Brain pericyte (primary cell): ENCODE measurements at places on chromosomes 7 and 10.

DNA sequence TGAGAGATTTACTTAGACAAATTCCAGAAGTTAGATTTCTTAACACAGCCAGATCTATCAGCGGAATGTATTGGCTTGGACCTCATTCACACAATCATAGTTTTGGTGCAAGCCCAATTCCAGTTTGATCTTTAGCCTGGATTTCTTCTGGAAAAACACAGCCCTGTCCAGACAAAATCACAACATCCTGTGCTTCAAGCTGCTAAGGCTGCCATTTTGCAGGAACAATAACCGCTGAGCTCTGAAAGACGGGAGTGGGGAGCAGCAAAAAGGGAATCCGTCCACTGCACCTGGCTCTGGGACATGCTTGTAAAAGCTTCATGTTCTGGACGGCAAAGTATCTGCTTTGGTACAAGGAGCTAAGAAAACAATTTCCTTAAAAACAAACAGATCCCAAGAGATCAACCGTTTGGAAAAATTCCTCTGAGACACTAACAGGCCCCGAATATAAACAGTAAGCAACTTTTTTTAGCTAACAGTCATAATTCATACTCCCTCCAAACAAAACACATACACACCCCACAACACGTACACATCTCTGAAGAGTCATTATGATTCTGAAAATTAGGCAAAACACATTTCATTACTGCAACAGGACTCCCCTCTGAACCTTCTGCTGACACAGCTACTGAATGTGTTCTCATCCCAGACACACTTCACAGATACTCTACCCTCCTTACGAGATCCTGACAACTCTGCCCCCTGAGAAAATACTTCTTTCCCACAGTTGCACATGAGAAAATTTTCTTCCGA, 32.4 kb downstream of the ITIH5 start:
- no peak for DNase-seq

- no peak for DNase-seq
Observed at GRCh38 chr10:95388539-95388938, 97.7 kb upstream of the PDLIM1 start.

DNA sequence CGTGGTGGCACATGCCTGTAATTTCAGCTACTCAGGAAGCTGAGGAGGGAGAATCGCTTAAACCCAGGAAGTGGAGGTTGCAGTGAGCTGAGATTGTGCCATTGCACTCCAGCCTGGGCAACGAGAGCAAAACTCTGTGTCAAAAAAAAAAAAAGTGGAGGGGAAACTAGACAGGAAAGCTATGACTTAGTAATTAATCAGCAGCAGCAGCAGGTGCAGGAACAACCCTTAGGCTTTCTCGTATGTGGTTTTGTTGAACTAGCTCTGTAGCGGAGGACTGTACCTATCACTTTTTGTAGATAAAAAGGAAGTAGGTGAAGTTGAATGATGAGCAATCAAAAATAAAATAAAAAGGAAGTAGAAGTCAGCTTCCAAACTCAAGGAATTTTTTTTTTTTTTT, 76.9 kb upstream of the KMT2C start:
- DNase-seq = no peak

DNA sequence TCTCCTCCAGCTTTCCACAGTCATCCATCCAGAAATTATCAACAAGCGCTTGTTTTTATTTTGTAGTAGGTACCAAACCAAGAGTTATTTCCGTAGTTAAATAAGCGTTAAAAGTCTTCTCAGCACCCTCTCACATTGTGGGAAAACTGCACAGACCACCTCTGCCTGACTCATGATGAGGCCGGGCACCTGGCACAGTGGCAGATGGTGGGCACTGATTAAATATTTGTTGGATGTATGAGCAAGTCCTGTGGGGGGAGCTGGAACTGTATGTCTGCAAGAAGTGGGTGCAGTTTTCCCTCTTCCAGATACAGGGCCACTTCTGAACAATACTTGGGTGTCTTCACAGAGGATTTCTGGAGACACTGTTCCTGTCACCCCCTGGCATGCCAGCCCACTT, 5.3 kb upstream of the REPIN1 start:
- DNase-seq = no peak

DNA sequence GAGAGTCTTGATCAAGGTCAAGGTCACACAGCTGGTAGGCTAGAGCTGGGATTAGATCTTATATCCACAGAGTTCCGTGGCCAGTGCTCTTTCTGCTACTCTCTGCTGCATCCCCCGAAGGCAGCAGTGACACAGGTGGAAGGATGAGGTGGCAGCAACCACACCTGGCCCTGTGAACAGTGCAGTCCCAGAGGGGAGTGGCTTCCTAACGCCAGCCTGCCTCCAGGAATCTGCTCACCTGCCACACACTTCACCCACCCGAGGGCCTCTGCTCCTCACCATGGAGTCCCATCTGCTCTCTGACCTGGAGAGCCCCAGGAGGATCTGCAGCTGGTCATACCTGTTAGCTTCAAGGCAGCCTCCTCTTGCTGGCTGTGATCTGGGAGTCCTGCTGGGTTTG, 484.2 kb downstream of the PLXNA4 start:
- DNase-seq = no peak

DNA sequence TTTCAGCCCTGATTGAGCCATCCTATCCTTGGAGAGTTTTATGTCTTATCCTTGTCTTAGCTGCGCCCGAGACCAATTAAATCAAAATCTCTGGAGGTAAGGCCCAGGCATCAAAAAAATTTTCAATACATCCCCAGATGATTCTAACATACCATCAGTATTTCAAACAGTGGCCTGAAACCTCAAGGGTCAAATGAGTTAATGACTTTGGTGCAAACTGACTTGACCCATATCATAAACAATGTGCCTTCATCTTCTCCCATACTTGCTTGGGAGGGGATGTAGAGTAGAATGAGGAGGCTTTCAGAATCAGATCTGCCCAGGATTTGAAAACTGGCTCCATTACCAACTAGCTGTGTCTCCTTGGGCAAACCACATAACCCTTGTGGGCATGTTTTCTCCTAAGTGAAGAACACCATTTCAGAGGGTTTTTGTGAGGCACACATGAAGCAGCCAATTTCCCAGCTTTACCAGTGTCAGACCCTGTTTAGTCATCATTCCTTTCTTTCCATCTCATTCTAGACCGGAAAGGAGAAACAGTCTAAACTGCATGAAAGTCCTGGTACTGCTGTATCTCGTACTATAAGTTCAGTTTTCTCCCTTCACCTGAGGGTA, 35.7 kb upstream of the ATXN7L1 start:
- no peak for DNase-seq

- no peak for DNase-seq
Observed at GRCh38 chr7:98729121-98729520, 112.0 kb downstream of the NPTX2 start.

DNA sequence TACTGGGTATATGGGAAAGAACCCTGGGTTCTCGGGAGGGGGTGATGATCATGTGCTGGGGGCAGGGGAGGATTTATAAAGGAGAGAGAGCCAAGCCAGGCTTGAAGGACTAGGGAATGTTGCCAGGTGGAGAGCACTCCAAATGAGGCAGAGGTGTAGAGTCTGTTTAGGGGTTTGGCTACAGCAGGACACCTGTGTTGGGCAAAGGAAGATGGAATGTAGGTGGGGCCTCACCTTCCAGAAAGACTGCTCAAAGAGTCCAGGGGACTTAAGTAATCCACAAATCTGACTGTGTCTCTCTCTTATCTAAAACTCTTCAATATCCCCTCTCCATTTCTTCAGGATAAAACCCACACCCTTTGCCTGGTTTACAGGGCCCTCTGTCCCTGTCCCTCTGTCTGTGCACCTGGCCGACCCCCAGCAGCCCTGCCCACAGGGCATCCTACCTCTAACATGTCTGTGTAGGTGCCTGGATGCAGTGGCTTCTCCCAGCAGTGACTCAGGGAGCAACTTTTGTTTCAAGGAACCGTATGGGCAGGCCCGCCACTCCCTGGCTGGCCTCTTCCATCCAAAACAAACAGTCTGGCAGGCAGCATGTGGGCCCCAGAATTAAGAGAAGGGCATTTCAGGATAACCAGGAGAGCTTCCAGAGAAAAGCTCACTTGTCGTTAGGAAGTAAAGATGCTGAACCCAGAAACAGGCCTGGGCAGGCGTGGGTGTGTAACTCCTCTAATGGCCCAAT, 10.6 kb upstream of the PLEKHA1 start:
- DNase-seq = no peak

DNA sequence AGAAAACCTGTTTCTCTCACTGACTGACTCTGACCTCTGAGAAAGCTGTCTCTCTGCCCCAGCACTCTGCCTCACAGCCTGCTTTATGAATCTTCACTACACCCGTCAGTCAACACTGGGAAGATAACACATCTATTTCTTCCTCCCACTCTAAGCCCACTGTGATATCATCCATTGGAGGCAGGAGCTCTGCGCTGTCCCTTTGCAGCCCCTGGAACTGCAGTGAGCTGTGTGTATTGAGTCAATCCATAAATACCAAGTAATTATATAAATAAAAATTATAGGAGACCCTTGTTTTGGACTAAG, 17.2 kb upstream of the FXYD4 start:
- DNase-seq = no peak

GRCh38 chr7:87627634-87627994, 584 bp upstream of the RUNDC3B start:
- no peak for DNase-seq

DNA sequence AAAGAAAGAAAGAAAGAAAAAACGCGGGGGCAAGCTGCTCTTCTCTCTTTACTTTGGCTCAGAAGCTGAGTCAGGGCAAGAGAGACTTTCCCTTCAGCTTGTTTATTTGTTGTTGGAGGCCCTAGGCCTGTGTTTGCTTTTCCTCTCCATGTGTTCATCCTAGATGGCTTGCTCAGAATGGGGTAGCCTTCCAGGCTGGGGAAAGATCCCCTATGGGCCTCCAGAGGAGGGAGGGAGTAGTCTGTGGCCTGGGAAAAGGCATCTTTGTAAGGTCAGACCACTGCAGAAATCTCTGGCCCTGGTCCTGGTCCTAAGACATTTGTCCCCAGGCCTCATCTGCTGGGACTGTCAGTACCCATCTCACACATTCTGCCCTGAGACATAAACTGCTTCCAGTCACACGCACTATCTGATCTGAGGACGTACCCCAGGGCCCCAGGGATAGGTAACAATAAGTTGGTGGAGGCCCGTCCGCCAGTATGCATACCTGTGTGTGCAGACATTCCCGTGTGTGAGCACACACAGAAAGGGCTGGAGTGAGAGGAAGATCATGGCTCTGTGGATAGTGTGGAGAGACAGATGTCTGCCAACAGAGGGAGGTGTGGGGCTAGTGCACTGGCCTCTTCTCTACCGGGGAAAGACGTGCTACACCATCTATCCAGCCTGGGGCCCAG, 4.9 kb upstream of the SCD start:
- peak; percentile 70 for DNase-seq

DNA sequence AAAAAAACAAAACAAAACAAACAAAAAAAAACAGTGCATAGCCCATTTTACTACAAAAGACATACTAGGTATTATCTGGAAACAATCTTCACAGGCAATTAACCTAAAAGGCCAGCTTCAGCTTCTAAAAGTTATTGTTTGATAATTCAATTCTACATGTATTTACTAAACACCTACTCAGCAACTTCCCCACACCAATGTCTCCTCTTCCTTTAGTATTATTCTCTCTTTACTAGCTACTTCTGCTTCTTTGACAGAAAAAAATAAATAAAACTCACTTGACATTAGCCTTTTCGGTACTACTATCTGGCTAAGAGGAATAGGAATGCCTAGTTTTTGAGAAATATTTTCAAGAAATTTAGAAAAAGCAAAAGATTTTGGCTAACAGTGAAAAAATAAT, 2.8 kb downstream of the TM9SF3 start:
- DNase-seq = no peak

DNA sequence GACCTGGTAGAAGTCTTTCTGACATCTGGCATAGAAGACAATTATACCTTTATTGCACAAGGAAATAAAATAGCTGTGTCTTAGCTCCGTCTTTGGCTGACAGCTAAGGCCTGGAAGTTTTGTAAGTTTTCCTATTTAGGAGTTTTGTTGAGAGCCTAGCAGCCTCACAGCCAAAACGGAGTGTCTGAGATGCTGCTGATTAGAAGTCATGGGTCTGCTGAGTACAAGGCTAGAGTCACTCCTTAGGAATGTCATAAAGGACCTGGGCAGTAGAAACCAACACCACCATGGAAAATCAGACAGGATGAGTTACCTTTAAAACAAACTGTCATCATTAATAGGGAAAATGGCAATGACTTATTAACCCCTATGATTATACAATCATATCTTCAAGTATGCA, 442.5 kb downstream of the KCNMA1 start:
- no peak for DNase-seq

DNA sequence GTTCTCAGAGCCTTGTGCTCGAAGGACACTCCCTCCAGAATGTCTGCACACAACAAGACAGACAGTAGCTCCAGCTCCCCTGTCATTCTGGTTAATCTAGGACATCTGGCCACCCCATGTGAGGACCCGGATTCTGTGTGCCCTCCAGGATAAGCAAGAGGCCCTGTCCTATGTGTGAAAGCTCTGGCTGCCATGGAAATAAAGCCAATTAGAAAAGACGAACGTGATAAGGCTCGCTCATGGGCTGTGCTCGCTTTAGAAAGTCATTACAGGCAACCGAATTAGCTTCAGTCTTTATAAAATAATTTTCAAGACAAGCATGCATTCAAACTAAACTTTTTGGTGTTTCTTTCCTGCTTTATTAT, 263.4 kb downstream of the INHBA start:
- DNase-seq = no peak

- DNase-seq = no peak
Observed at GRCh38 chr10:117754770-117755658, 212.5 kb downstream of the EMX2 start.

GRCh38 chr10:28179006-28179742, 123.7 kb downstream of the MPP7 start:
- DNase-seq = no peak

DNA sequence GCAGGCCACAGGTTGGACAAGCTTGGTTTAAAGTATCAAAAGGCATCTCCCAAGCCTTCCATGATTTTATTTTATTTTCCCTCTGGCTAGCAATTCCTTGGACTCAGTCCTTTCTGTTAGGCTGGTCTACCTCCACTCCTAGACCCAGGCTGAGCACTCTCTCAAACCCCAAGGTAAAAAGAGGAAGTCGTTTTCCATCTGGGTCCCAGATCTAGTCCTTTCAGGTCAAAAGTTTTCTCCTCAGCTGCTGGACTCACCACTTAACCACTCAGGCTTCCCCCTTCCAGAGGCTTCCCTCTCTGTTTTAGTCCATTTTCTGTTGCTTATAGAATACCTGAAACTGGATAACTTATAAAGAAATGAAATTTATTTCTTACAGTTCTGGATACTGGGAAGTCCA, 252.3 kb upstream of the MKLN1 start:
- no peak for DNase-seq

- DNase-seq = no peak
Observed at GRCh38 chr10:43206391-43207235, 60.3 kb downstream of the RASGEF1A start.
